ENCODE measurements at places on chromosomes 5 and 9.

GRCh38 chr5:15933259-15934207 is 246.1 kb downstream of the MARCHF11 start:
- DNase-seq = no peak

DNA sequence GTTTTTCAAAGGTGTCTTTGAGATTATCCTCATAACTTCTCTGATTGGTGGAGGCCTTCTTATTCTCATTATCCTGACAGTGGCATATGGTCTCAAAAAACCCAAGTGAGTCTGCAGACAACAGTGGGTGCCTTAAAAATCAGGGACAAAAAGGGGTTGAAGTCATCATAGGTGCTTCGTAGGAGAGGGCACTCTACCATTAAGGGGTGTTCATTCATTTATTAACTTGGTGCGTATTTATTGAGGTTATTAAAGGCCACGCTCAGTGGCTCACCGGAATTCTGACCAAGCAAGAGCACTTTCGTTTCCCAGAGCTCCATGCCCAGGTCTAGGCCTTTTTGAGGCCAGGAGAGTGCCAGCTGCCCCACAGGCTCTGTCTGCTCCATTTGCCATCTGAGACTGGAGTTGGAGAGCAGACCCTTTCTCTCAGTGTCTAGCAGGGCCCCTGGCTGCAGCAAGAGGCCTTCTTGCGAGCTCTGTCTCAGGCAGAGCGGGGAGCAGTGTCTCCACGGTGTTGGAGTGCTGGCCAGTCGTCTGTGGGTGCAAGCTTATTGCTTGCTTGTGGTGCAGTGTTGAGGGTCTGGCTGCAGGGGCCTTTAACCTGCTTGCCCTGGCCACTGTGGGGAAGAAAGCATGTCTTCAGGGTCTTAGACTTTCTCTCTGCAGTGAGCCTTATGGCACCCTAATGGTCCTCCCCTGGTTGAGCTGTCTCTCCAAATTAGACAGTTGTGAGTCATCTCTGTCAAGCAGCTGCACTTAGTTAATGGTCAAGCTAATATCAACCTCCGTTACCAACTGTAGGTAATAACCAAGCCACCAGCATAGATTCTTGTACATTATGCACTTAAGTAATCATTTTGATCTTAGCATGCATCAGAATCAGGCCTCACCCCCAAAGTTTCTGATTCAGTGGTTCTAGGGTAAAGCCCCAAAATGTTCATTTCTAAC is 62.6 kb downstream of the IL31RA start:
- no peak for DNase-seq

DNA sequence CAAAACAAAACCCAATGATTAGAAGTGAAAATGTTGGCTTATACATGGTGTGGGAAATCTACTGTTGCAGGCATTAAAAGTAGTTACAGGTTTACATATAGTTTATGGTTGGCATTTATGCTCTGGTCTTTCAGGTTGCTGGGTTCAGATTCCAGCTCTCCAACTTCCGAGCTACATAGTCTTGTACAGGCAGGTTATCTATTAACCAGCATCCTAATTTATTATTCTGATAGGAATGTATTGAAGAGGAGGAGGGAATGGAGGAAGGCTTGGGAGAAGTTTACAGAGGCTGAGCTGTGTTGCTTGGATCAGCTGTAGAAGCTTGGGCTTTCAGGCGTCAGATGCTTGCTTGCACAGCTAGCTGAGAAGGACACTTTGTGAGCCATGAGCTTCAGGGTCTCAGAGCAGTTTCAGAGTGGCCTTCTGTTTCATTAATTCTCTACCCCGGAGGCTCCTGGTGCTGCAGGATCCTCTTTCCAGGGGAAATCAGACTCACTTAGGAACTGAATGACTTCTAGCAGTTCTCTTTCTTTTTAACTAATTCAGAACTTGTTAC is 11.7 kb upstream of the ERBIN start:
- no peak for DNase-seq

- DNase-seq = no peak
Measured at GRCh38 chr9:91934654-91935053, 15.4 kb downstream of the ROR2 start.

DNA sequence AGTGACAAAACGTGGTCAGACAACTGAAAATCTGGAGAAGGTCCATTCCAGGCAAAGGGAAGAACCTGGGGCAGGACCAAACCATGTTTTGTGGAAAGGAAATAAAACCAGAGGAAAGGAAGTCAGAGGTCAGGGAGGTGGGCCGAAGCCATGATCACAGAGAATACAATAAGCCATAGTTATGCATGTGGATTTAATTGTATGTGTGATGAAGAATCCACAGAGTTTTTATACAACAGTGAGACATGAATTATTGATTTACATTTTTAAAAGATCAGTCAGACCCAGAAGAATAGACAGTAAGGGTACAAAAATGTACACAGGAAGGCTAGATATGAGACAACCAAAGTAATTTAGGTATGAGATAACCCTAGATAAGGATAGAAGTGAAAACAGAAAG is 20.8 kb downstream of the TTC33 start:
- no peak for DNase-seq

GRCh38 chr9:7336356-7337065 is 463.1 kb downstream of the DMAC1 start:
- DNase-seq = no peak

- peak; percentile 42 for DNase-seq
Measured at GRCh38 chr9:20941174-20941690, 90.2 kb downstream of the HACD4 start.

- DNase-seq = no peak
Measured at GRCh38 chr5:167633114-167633513, 658.3 kb upstream of the WWC1 start.

GRCh38 chr9:75116306-75116705 is 28.0 kb downstream of the OSTF1 start:
- DNase-seq = no peak

DNA sequence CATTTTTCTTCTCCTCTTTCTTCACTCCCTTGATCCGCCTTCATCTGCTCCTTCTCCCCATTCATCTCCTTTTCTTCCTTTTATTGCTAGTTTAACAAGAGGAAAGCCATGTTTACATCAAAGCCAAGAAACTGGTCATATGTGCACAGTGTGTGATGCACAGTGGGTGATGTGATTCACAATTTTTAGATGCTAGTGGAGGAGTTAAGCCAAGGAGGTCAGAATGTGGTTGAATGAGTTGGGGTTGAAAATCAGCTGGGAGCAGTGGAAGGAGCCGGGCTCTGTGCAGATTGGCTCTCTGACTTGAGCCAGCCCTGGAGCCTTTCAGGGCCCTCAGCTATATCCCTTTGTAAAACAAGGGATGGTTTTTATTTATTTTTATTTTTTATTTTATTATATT is 7.3 kb downstream of the ACER2 start:
- no peak for DNase-seq

- no peak for DNase-seq
Measured at GRCh38 chr5:72505016-72505415, 2.2 kb downstream of the ZNF366 start.

- no peak for DNase-seq
Measured at GRCh38 chr5:148956477-148957385, 106.1 kb downstream of the SH3TC2 start.

DNA sequence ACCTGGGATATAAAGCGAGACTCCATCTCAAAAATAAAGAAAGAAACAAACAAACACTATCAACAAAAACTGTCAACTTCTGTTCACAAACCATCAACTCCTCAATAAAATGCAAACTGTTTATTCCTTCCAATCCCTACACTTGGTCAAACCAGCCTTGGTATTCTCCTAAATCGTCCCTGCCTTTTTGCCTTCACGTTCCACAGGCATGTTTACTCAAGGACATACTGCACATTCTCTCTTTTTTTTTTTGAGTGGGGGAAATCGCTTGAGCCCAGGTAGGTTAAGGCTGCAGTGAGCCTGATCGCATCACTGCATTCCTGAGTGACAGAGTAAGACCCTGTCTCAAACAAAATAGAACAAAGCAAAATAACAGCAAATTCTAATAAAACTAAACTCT is 13.0 kb downstream of the UBAP2 start:
- no peak for DNase-seq

DNA sequence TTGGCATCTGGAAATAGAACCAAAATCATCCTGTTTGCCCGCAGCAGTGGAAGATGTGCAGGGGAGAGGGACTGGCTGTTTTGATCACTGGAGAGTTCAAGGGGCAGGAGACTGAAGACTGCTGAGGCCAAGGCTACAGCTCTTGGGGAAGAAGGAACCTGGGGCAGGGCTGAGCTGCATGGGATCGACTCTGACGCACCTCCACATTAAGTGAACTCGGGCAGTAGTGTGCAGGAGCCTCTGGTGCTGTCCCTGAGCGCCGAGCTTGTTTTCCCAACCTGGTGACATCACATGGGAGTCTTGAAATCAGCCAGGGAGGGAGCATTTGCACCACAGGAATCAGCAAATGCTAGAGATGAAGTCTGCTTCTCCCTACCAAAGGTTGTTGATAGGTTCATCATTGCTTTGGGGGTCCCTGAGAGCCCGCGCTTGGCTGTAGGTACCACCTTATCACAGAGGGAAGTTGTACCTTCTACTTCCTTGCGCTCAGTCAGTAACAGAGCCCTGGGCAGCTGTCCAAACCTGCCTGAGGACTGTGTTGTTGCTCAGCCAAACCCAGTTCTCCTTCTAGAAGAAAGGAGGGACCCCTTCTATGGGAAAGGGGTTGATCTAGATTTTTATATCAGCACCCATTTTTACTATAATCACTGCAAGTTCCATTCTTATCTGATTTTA is 52.3 kb upstream of the CTSL start:
- no peak for DNase-seq

- DNase-seq = no peak
Measured at GRCh38 chr5:33933723-33934169, 2.4 kb upstream of the RXFP3 start.

DNA sequence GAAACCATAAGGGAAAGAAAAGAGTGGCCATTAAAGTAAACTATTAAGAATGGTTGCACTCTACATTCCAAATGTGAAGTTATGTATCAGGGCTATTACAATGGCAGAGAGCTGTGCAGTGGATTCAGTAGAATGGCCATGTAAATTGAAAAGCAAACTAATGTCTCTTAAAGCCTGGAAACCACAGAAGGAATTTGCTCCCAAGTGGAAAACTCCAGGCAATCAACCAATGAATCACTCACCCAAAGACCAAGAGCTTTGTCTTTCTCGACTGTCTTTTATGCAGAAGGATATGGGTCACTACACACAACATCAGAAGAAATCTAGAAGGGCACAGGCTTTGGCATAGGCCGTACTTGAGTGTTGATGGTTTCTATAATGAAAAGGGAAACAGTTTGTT is 114.9 kb downstream of the TLE1 start:
- no peak for DNase-seq

GRCh38 chr9:89983411-89983810 is 378.6 kb downstream of the GADD45G start:
- DNase-seq = no peak

DNA sequence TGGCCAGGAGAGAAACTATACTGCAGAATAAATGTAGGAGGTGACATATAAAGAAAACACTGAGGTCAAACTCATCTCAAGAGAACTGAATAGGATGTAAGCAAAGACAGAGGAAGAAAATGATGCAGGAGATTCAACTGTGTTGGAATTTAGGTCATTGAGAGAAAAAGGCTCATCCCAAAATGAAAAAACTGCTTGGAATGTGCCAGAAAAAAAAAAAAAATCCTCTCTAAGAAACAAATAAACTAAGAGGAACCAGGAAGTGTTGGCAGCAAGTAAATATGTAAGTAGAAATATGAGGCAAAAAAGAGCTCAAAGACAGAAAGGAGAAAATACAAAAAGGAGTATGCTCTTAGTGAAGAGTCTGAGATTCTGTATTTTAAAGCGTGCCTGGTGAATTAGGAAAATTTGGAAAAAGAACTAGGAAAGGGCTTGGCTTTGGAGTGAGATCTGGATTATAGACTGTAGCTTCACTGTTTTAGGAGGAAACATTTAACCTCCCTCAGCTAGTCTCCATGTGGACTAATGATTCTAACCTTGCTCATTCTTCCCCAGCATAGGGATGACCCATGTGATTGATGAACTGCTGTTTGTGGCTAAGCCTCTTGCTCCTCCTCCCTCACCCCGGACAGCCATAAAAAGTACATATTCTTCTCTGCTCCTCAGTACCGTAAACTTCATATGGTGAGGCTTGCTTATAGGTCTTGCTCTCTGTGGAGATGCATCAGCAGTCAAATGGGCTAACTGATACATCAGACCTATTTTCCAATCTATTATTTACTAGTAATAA is 185.6 kb upstream of the POU5F2 start:
- no peak for DNase-seq

DNA sequence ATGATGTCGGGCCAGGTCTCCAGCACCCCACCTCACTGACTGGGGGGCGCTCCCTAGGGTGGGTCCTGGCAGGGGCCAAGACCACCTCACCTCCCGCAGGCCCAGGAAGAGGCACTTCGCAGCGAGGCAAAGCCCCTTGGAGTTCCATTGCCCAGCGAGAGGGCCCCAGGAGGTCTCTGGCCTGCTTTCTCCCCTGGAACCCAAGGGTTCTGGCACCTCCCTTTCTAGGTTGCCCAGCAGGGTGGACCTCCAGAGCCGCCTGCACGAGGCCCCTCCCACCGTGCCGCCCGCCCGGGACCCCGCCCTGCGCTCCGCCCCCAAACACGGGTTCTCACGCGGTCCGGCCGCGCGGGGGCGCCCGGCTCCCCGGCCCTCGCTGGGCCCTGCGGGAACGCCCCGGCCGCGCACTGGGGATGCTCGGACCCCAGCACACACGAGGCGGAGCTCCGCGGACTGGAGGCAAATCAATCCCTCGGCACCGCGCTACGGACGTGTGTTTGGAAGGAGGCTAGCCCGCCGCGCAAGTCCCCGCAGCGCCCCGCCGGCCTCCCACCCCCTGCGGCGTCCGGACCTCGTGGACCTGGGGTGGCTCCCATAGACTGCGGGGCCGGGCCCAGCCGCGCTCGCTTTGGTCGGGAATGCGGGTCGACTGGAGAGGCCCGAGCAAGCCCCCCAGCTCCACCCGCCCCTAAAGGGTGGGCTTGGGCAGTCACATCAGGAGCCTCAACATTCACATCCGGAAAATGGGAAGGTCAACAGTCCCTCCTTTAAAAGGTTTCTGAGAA is 99.5 kb upstream of the LMX1B start:
- peak; percentile 58 for DNase-seq

DNA sequence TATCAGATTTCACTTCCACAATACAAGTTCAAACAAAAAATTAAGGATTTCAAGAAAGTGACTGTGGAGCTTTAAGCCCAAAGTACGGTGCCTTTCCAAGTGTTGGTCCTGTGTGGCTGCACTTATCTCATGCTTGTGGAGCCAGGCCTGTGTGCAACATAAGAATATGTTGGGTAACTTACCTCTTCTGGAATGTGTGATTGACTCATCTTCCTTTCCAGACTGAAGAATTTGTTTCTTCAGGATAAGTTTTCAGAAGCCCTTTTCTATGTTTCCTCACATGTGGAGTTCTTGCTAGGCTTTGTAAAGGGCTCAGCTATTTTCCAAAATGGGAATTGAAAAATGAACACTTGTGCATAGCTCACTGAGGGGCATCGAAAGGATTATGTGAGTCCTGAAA is 485.1 kb upstream of the PAPPA start:
- DNase-seq = no peak

All from T-cell (primary cell).